HEK293T (cell line): ENCODE measurements at places on chromosomes 1 and 21.
A peak's percentile ranks its signal among the peaks of the same experiment; 100 is the strongest.

DNA sequence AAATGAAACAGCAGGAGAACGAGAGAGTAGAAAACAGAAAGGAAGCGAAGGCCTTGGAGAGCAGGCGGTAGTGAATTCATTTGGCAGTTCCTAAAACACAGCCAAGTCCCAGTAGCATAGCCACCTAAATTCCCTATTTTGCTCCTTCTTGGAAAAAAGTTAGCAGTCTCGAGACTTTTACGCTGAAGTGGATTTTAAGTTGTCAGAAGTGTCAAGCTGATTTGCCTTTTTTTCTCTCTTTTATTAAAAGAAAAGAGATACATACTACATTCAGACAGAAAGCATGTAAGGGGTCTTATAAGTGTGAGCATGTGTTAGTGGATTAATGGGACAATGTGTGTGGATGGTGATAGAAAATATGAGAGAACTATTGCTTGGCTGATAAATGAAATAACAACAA, 19.2 kb downstream of the NFIA start:
- no peak for DNase-seq

- no peak for DNase-seq
Observed at GRCh38 chr21:38927776-38928175, 122.0 kb downstream of the ETS2 start.

DNA sequence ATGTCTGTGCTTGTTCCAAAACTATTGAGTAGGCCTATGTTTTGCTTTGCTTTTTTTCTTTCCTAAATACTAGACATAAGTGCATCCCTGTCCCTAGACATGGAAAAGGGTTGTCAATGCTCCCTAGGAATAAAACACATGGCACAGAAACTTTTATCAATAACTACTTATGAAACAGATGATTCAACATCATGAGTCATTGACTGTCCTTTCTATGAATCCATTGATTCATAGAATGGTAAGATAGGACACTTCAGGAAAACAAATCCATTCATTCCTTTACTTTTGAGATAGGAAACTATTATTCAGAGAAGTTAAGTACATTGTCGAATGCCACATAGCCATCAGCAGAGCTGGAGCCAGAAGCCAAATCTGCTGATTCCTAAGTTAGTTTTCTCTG, 147.5 kb downstream of the TSEN15 start:
- no peak for DNase-seq

DNA sequence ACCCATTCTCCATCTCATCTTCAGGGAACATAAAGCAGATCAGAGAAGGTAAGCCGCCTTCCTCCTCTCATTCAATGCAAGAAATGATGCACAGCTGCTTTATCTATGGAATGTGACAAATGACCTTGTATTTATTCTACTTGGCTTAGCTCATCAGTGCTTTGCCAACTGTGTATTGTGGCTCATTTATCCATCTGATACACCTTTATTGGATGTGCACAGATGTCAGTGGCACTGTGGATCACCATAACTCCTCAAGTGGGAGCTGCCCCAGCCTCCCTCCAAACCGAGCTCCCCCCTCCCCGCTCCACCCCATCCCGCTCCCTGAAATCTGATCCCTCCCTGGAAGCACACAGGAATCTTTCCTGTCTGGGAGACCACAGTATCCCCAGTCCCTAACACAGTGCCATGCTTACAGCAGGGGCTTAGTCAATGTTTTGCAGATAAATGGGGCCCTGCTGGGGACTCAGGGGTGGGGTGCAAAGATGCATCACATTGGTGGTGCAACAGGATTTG, 156.0 kb upstream of the RAB4A start:
- no peak for DNase-seq

DNA sequence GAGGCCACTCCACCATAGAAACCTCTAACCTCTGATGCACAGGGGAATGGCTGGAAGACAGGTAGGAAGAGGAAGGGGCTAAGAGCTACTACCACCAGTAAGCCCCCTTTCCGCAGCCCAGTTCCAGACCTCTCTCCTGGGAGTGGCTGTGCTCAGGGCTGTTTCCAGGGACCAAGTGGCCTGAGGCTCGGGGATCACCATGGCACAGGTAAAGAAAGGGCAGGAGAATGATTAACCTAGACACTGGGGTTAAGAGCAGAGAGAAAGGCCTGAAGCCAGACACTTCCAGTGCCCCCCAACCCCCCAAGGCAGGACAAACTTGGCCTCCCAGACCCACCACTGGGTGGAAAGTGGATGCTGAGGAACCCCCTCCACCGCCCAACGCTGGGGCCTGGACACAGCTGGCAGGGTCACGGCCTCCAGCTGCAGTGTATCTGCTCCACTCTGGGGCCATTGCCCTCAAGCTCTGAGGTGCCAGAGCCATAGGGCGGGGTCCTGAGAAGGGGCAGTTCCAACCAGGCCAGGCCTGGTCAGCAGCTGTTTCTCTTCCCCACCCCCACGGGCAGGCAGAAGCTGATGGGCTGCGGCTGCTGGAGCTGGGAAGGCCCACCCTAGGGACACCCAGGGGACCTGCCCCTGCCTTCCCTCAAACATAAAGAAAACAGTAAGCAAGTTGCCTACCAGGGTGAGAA, 2.6 kb downstream of the TAGLN2 start:
- DNase-seq, result no peak

DNA sequence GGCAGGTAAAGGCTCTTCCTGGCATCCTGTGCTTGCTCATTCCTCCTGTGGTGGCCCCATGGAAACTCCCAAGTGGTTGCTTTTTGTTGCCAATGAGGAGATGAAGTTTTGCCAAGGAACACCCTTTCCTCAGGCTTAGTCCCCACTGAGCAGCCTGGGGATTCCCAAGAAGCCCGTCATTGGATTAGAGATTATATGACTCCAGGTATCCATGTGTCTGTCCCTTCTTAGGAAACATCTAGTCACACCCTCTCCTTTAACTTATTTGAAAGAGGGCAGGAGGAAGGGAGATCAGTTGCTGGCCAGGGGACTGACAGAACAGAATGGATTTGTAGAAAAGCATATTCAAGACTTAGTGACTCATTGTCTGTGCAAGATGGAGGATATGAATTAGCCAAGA, 3.8 kb upstream of the LCE3A start:
- DNase-seq, result peak; percentile 1

GRCh38 chr1:29677028-29678024, 441.0 kb downstream of the PTPRU start:
- DNase-seq, result no peak

DNA sequence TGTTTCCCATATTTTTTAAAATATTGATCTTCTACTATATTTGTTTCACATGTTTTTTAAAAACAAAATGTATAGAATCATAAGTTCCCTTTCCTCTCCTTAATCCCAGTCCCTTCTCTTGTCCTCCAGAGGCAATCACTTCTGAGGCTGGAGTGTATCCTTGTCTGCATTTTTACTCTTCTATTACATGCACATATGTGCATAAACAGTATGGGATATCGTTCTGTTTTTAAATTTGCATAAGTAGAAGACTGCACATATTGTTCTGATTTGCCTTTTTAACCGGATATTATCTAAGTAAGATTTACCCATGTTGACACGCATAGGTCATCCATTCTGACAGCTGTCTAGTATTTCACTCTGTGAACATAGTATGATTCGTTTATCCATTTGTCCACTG, 142.0 kb downstream of the TRABD2B start:
- DNase-seq, result no peak

- DNase-seq, result no peak
Observed at GRCh38 chr1:65435987-65436386, 15.5 kb downstream of the LEPR start.

- no peak for DNase-seq
Observed at GRCh38 chr1:116104667-116105066, 6.5 kb upstream of the MAB21L3 start.

GRCh38 chr1:26853600-26853999, 9.3 kb upstream of the SFN start:
- no peak for DNase-seq

DNA sequence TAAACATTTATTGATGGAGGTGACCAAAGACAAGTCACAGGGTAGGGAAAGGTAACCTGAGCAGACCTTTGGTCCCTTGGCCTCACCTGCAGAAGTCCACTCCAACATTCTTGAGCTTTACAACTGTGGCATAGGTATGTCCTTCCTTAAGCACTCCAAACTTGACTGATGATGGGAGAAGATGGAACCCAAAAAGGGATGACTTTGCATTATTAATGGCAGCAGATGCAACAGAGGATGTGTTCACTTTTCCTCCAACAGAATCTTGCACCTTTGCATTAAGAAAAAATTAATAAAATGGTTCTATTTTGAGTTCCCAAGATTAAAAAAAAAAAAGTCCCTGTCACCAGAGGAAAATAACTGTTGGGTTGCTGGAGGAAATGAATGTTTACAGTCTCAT, 42.2 kb downstream of the WDR3 start:
- DNase-seq, result no peak
